Activated CD8-positive, alpha-beta memory T cell treated with anti-CD3 and anti-CD28 coated beads for 48 hours (primary cell): ENCODE measurements at places on chromosomes 2 and 18.

DNA sequence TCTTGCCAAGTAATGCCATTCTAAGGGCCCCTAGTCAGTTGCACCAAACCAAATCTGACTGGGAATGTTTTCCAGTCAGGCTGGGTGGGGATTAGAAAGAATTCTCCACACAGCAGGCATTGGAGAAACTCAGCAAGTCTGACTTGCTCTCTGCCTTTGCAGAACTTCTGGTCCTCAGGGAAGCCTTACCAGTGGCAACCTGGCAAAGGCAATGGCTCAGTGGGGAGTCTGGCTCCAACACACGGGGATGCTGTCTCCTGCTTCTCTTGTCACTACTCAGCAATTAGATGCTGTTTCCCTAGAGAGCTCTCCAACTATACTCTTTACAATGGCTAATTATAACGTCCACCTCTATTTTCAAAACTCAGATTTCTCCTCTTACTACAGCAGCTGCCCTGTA is 810.7 kb downstream of the LRRTM4 start:
- DNase-seq, result no peak

GRCh38 chr2:134736167-134736880 is 17.5 kb upstream of the TMEM163 start:
- DNase-seq, result no peak

GRCh38 chr2:54680397-54681041 is 42.9 kb upstream of the EML6 start:
- no peak for DNase-seq

GRCh38 chr2:61662990-61663389 is 124.8 kb upstream of the XPO1 start:
- no peak for DNase-seq

DNA sequence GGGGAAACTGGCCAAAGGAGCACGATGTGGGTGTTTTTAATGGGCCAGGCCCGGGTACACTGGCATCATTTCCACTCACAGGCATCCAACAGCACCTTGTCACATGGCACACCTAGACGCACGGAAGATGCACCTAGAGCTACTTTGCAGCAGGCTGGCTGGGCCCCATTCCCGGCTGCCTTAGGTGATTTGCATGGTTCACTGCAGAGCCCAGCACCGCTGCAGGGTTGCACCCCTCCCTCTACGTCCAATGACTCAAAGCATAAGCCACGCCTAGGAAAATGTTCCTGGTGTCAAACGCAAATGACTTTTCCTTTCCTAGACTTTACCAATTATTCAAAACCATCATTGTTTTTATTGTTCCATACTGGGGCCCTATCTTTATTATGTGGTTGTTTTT is 222.9 kb downstream of the EIPR1 start:
- no peak for DNase-seq

- DNase-seq, result no peak
These were observed 135.9 kb upstream of the ARL4C start for GRCh38 chr2:234632527-234633391.

DNA sequence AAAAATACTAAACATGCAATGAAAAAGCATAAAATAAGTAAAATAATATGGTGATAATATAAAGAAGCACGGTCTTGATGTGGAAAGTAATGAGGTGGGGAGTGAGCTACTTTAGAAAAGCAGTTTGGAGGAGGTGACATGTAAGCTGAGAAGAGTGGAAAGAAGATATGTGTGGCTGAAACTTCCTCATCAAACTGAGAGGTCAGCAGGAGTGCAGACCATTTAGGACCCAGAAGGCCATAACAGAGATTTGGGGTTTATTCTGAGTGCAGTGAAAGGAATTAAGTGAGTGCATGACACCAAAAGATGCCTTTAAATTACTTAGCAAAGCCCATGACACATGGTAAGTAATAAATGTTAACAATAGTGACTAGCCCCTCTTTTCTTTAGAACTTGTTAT is 24.4 kb upstream of the TMEM182 start:
- DNase-seq, result no peak

DNA sequence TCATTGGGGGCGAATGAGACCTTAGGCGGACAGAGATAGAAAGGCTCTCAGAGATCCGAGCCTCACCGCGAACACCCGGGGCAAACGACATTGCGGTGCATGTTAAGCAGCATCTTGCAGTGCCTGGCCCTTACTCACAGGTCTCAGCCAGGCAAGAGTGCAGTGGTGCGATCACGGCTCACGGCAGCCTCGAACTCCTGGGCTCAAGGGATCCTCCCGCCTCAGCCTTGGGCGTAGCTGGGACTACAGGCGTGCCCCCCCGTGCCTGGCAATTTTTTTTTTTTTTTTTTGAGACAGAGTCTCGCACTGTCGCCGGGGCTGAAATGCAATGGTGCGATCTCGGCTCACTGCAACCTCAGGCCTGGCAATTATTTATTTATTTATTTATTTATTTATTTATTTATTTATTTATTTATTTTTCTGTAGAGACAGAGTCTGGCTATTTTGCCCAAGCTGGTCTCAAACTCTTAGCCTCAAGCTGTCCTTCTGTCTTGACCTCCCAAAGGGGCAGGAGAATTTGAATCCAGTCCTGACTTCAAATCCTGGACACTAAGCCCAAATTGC is 1.3 kb downstream of the LAMA3 start:
- DNase-seq, result no peak

DNA sequence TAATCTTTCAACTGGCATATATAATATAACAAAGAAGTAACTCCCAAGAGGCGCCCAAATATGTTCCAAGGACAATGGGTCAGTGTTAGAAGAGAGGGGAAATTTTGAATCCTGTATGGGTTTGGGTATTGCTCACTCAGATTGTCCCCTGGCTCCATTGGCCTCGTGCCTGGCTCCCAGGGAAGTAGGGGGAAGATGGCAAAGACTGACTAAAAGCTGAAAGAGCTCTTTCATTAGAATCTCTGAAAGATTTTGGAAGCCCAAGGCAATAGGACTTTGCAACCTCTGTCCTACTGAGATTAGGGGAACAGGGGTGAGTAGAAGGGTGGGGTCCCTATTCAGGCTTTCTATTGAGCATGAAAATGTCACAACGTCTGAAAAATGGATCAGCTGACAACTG is 1272.8 kb upstream of the ZEB2 start:
- DNase-seq, result no peak

DNA sequence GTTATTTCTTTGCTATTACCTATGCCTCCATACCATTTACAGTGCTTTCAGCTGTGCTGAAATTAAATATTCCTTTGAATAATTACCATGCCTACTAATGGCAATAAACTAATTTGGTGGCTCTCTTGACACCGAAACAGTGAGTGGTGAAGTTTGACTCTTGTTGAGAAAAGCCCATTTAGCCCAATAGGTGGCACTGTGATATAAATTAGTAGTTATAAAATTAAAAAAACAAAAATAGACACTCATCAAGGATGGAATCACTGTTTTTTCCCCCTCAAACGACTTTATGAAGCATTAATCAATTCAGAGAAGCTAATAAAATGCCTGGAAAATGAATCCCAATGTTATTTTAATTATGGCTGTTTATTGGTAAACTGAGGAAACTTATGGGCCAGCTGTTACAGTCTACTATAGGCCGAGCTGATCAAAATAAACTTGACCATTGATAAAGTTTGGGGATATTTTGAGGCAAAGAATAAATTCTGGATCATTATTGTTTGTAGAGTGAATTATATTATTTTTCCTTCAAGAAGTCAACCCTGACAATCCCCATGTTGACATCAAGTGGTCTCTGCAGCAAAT is 339.6 kb downstream of the TRIB2 start:
- no peak for DNase-seq

DNA sequence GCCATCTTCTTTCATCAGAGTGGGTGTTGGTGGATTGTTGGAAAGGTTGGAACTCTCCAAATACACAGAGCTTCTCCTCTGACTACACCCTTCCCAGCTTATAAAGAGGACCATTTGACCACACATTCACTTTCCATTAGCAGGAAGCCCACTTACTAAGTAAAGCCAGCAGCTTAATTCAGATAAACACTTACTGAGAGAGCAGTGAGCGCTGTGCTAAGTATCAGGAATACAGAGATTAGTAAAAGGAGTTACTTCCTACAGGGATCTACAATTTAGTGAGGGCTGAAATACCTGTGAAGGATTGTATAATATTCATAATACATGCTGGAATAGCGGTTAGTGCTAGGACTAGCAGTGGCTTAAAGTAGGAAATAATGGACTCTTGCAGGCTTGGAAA is 343.0 kb downstream of the NYAP2 start:
- no peak for DNase-seq

GRCh38 chr2:69177785-69178636 is 165.0 kb downstream of the ANTXR1 start:
- DNase-seq, result no peak

- no peak for DNase-seq
These were observed 14.7 kb downstream of the ZC3H6 start for GRCh38 chr2:112290088-112290487.

- no peak for DNase-seq
These were observed 4.3 kb upstream of the ADI1 start for GRCh38 chr2:3523551-3524041.

DNA sequence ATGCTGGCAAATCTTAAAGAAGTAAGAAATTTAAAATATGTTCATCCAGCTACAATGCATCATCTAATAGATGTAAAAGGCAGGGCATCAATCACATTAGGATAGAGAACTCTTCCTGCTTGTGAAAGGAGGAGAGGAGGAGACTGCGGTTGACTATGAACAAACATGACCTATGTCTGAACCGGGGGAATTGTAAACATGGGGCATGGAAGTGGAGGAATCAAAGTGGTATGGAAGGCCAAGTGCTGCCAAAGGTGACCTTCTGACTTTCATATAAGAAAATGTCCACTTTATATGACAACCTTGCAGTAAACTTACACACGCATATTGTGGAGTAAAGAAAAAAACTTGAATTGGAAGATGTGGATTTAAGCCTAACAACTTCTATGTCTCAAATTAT is 20.0 kb upstream of the SLC8A1 start:
- DNase-seq, result no peak

DNA sequence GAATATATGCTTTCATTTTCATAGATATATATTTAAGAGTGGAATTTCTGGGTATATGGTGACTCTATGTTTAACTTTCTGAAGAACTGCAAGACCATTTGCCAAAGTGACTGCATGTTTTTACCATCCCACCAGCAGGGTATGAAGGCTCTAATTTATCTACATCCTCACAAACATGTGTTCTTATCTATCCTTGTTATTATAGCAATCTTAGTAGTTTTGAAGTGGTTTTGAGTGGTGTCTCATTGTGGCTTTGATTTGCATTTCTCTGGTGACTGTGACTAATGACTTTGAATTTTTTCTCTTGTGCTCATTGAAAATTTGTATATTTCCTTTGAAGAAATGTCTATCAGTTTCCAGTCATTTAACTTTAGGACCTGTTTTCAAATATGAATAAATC is 310.2 kb upstream of the NRP2 start:
- DNase-seq, result no peak

DNA sequence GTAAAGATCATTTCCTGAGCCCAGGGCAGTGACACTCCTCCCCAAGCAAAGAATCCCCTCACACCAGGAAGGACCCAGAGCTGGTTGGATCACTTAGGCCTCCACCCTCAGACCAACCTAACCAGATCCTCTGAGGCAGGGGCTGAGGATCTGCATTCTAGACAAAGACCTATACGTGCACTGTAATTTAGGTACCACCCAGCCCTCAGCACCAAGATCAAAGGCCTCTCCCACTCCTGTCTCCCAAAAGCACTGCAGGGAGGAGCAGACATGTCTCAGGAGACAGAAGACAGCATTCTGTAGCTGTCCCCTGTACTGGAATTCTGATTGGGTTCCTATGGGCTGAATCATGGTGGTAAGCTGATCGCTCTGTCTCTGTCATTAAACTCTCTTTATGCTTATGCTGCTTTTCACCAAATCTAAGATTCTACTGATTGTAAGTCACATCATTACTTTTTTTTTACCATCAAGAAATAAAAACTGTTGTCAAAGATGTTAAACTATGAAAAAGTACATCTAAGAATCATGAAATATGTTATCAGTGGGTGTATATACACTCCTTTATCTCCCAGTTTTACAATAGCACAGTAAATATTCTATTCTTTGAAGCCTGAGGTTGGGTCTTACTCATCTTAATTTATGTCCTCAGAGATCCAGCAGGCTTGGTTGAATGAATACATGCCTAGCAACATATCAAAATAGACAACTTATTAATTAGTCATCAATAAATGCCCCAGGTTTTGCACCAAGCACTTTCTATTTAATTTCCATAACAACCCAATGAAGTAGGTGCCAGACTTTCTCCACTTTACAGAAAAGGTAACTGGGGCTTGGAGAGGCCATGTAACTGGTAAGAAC is 28.3 kb downstream of the MCFD2 start:
- no peak for DNase-seq

DNA sequence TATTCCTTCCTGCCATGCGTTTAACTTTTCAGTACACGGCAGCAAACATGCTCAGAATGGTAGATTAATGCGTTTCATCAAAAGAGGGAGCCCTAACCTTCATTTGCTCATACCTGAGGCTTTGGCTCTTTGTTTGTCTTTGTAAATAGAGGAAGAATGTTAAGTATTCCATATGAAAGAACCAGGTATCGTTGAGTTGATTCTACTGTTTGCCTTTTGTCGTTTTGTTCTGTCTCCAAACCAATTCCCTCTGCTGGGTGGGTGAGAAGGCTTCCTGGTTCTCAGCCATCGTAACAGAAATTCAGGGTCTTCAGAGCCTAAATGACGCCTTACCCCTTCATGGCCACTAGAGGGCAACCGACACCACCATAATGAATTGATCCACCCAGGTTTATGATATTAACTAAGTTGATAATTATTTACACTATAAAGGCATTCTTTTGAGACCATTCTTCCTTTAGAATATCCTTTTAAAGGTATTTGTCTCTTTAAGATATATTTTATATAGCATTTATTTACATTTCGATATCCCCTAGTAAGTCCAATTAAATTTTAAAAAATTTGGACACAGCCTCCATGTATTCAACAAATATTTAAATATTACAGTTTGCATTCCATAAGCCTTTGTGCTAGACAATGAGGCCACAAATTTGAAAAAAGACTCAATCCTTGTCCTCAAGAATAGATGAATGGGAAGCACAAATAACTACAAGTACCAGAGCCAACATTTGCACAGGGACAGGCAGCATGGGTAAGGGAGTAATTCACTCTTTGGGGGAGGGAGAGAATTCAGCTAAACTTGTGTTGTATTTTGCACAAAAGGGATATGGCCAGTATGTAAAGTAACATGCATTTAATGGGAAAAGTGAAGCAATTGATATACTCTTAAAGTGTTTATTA is 48.1 kb downstream of the TIMM21 start:
- DNase-seq, result no peak

DNA sequence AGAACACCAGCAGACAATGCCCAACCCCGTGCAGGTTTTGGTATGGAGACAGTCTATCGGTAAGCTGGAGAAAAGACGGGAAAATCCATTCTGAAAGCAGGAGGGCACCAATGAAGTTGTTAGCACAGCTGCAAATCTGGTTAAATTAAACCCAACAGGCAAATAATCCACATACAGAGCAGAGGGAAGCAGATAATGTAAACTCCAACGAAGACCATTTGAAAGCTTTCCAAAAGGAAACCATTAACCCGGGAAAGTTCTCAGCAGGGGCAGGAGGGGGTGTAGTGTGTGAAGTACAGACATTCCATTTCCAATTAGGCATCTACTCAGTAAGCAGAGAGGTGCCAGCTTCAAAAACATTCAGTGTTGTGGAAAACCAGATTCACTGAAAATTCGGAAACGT is 10.3 kb downstream of the EDAR start:
- no peak for DNase-seq

GRCh38 chr2:231276987-231277386 is 78.6 kb downstream of the ARMC9 start:
- DNase-seq, result no peak

GRCh38 chr2:26081556-26081955 is 47.7 kb downstream of the RAB10 start:
- no peak for DNase-seq

- DNase-seq, result no peak
These were observed 69.3 kb downstream of the SUCLG1 start for GRCh38 chr2:84389794-84390193.
